Nucleus accumbens (tissue), 56 donors: ENCODE measurements at places on chromosomes 6 and 20.

- DNase-seq: no peak
Measured at GRCh38 chr20:33191484-33191883, 23.5 kb downstream of the BPIFA2 start.

GRCh38 chr20:57013741-57014140 is 252.7 kb downstream of the BMP7 start:
- no peak for DNase-seq

- no peak for DNase-seq
Measured at GRCh38 chr20:18613553-18613952, 25.7 kb downstream of the DTD1 start.

DNA sequence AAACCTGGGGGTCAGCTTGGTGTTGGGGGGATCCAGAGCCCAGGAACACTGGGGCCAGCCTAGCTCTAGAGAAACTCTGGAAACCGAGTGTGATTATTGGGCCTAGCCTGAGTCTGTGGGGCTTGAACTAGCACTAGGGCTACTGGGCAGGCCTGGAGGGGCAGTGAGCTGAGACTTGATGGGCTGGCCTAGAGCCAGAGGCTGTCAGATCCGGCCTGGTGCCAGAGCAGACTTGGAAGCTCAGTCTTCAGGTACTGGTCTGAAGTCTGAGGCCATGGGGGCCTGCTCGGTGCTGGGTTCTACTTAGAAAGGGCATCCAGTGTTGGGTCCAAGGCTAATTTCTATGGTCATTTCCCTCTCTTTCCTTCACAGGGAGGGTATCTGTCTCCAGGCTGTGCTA is 2.7 kb downstream of the DEFB112 start:
- DNase-seq: no peak

GRCh38 chr6:70270287-70271005 is 32.4 kb downstream of the COL9A1 start:
- no peak for DNase-seq

GRCh38 chr6:48194596-48195295 is 83.7 kb upstream of the PTCHD4 start:
- DNase-seq: no peak

GRCh38 chr6:157292202-157292601 is 31.1 kb downstream of the TMEM242 start:
- no peak for DNase-seq

DNA sequence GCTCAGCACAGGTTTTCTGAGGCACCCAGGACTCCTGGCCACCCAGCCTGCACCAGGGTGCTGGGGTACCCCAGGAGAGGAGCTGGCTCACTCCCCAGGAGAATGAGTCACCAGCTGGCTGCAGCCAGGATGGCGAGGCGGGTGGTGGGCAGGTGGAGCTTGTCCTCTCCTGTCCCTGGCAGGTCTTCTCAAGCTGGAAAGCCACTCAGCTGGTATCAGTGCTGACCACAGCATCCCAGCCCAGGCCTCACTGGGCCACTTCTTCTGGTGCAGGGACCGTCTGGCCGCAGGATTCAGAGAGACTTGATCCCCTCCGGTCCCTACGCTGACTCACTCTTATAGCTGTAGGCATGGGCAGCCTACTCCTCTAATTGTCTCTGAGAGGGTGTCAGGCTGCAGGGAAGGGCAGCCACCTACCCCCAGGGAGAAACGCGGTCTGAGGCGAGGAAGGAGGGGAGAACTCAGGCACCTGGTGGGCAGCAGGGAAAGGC is 22.2 kb downstream of the TFEB start:
- DNase-seq: peak; percentile 66

DNA sequence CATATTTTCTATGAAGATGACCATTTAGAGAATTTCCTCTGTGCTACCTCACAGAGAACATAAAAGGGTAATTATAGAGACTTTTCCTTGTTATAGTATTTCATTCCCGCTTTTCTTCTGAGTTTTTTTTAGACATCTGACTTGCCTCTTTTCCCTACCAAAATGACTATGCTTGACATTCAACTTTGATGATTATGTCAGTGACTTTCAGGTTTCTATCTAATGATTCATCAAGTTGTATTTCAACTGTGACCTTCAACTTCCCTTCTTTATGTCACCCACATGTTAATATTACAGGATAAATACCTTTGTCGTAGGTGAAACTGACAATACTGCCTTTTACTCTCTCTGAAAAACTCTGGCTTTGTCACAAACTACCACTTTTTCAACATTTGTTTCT is 95.3 kb downstream of the MLIP start:
- no peak for DNase-seq
